ENCODE measurements at places on chromosomes 3 and 15.

DNA sequence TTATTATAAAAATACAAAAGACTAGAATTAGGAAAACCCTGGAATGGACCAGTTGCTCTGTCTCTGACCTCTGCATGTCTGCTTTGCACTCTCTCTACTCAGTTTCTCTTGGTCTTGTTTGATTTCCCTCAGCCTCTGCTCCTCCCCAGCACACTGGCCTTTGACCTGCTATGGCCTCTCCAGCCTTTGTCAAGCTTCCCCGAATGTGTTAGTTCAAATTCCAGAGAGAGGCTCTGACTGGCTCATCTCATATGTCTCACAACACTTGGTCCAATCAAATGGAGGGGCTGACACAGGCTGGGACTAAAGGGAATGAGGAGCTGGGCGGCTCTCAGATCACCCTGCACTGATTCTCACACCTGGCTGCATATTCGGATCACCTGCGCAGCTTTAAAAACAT, 52.4 kb upstream of the CMTM8 start:
- DNase-seq = no peak

GRCh38 chr3:143597774-143598652, 250.3 kb downstream of the SLC9A9 start:
- no peak for DNase-seq

DNA sequence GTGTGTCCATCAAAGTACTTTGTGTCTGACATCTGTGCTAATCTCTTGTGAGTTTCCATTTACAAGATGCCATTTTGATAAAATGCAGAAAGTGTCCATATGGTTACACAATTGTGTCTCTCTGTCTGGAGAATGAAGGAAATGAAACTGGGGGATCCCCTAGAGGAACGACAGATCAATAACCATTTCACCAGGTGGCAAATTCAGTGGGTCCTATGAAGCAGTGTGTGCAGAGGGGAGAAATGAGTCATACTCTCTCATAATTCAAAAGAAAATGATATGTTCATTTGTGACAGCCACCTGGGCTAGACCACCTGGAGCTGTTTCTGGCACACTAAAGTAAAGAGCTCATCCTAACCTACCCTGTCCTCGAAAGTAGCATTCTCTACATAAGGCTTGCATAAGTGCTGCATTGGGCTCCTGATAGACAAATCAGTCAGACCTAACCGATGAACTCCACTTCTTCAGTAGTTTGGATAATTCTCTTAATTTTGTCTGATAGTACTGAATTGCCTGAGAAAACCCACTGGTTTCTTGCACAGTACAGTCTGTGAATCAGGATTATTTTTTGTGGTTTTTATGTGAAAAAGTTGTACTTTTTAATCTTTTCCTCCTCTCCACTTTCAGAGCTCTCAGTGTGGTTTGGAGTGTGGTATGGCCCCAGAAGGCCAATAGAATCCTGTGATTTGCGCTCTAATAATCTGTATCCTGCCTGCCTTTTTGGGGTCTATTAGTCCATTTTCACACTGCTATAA, 10.3 kb upstream of the CD47 start:
- DNase-seq = peak; percentile 97

DNA sequence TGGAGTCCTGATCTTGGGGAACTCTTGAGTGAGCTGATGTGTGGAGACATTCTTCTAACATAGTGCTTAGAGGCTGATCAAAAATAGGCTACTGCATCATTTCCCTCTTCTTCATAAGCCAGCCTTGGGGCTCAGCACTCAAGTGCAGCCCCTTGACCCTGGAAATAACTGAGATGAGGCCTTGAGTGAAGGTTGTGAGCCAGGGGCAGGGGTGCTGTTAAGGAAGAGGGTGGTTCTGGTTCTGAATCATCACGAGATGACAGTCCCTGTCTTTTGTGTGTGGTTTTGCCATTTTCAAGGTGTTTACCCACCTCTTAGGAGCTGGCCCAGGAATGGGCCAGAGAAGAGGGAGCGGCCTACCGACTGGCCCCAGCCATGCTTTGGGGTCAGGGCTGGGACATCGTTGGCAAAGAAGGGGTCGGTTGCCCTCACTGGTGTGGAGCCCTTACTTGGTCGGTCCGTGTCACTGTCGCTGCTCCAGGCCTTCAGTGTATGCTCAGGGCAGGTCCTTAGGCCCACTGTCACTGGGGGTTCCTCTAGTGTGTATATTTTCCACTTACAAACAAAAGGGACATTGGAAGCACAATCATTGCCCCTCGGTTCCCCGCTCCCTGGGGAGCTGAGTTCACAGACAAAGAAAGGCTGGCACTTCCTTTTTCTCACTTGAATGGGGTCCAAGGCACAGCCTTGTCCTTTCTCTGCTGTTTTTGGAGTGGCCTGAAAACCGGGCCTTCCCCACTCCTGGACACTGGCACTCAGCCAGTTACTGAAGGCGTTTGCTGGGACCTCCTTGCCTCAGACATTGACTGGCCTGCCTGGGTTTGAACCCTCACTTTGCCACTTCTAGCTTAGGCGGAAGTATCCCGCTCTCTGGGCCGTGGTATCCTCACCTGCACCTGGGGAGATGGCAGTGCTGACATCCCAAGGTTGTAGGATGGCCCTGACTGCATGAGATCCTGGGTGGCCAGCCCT, 46.6 kb downstream of the SLC6A6 start:
- DNase-seq = no peak

GRCh38 chr3:145118303-145118702, 1042.7 kb downstream of the PLOD2 start:
- DNase-seq = no peak

GRCh38 chr15:60582370-60583036, 103.6 kb upstream of the ICE2 start:
- DNase-seq = no peak

DNA sequence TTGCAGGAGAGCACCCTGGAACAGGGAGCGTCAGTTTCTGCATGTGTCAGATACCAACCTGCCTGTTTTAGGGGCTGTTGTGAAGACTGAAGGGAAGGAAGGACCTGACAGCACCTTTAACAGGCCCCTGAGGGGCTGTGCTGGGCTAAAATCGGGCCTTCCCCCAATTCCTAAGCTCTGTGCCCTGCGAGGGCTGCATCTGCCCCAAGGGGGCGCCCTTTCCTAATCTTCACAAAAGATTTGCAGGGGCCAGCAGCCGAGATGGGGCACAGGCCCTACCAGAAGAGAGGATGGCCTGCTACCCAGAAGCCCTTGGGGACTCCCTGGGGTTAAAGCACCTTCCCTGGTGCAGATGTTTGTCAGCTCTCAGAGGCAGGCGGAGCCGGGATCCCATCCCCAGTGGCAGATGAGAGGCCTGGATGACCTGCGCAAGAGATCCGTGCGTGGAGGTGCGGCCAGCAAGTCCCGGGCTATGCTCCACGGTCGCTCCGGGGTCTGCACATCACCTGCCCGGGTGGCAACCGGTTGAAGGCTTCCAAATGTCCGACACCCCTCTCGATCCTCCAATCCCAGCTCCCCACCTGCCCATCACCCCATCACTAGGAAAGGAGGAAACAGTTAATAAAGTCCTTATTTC, 53.6 kb downstream of the RHCG start:
- DNase-seq = peak; percentile 17

GRCh38 chr3:114848082-114848481, 299.0 kb downstream of the ZBTB20 start:
- no peak for DNase-seq
